ENCODE measurements at places on chromosomes 7 and 10. TPM values are rescaled to one million over a fixed set of nuclear protein-coding genes. Genes with fewer than 3 reads are reported as not detected.
A peak's percentile ranks its signal among the peaks of the same experiment; 100 is the strongest.

DNA sequence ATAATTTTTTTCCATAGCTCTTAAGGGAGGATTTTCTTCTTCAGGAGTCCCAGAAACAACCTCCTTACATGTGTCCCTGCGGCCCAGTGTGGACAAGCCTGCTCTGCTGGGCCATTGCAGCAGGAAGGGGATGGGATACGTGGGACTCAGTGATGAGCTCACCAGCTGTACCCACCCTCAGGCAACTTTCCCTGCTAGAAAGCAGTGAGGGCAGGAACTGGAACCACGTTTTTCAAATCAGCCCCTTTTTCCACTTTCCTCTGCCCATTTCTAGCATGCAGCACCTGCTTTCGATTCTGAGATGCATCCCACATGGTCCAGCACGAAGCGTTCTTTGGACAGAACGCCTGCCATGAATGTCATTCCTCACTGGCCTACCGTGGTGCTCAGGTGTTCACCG lies 232.7 kb downstream of the KLF6 start:
- no peak for DNase-seq

- DNase-seq, result no peak
Measured at GRCh38 chr7:22093001-22093400, 147.3 kb upstream of the CDCA7L start.

DNA sequence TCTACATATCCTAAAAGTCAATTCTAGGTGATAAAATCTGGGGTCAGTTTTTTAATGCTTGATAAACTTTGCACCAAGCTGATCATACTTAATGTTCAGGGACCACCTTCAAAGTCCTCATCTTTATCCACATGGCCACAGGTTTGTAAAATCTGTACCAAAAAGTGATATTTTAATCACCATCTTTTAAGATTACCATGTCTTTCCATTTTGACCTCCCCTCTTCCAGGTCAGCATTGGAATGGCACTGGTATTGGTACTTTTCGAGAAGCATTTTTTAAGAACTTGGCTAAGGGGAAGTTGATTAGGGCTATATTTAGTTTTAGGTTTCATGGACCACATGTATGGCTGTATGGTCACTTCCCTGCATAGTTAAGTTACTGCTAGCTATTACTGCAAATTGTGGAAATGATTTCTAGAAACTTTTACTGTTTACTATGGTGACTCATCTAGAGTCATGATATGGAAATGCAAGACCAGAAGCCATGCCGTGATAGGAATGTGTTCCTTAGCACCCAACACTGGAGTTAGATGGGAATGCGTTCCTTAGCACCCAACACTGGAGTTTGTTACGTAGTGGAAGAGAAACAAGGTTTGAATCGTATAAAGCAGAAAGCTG lies 50.8 kb upstream of the ABLIM1 start:
- DNase-seq, result peak; percentile 75

DNA sequence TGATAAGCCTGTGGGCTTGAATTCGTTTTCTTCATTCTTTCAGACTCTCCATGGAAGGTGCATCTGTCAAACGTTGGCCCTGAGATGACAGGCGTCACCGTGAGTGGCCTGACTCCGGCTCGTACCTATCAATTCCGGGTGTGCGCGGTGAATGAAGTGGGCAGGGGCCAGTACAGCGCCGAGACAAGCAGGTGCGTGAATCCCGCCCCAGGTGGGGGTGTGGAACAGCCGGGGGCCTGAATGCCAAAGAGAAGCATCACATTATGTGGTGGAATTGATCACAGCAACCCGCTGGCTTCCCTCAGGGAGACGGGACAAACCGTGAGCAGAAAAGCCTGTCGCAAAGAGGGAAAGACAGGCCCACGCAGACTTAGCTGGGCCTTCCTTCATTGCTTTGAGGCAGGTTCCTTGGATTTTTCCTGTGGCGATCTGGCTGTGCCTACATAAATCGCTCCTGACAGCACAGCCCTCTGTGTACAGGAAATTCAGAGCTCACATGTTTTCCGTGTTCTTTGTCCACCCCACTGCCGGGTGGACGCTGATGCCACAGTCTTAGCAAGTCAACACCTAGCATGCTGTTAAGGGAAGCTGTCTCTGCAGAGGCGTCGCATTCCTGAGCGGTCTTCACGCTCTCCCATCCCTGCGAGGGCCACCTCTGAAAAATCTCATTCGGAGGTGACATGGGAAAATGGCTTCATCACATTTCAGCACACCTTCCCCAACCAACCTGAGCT lies 671.0 kb upstream of the FOXK1 start:
- DNase-seq, result no peak

DNA sequence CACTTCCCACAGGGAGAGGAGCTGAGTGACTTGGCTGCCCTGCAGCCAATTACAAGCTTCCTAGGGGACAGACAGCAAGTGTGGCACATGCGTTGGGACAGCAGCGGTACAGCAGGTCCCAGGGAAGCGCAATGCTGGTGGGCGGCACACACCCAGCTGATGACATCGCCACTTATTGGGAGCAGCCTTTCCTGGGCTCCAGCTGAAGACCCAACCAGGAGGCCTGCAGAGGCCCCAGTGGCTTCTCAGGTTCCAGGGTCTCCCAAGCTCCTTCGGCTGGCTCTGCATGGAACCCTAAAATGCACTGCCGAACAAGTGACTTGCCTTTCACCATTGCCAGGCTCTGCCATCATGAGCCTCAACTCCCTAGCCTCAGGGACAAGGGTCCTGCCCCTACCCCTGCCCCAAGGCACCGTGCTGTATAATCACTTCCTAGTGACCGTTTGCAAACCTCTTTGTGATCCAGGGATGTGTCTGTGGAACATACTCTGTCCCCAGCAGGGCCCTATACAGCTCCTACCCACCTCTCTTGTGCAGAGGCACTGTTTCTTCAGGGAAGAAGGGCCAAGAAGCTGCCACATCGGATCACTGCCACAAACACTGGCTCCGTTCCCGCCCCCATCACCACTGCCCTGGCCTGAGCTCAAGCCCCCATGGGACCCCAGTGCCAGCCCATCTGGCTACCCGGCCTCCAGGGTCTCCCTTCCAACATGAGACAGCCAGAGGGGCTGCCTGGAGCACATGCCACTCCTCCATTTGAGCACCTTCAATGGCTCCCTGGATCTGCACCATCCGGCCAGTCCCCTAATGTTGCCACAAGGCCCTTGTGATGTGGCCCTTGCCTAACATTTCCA lies 19.3 kb upstream of the SLIT1 start:
- no peak for DNase-seq

DNA sequence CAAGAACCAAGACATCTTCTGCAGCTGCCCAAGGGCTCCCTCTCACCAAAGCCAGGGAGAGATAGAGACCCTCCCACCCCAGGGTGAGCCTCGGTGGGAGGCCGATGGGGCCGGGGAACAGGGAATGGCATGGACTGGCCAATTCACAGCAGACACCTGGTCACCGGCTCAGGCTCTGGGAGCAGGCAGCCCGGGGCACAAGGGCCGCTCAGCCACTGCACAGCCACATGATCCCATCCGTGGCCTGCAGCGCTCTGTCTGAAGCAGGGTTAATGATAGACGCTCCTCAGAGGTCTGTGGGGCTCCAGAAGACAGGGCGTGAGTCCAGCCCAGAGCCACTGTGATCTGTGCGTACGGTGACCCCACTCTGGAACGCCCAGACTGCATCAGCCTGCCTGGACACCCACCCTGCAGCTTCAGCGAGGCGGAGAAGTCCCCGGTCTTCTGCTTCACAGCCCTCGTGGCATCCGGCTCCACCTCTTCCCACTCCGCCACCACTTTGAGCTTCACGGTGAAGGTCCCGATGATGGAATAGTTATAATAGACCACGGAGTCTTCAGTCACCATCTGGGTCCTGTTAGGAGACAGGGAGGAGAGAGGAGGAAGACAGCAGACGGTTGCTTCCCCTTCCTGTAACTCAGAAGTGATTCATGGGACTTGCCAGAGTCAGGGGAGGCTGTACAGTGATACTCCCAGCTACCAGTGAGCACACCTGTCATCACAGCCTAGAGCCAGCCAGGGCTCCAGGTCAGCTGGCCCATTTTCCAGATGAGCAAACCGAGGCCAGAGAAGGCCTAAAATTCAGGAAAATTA lies 14.0 kb downstream of the TMEM130 start:
- no peak for DNase-seq

- no peak for DNase-seq
Measured at GRCh38 chr7:51325908-51326307, 9.3 kb upstream of the COBL start.

DNA sequence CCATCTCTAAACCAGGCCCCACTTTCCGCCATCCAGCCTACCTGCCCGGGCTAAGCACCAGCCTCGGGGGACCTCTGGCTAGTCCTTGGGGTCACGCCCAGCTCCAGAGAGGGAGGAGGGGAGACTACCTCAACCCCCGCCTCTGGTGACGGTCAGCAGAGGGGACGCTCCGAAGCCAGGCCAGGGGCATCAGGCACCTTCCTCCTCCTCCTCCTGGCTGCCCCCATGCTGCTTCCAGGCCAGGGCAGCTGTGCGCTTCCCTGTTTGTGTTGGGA lies 4.0 kb upstream of the SMARCD3 start:
- DNase-seq, result no peak

DNA sequence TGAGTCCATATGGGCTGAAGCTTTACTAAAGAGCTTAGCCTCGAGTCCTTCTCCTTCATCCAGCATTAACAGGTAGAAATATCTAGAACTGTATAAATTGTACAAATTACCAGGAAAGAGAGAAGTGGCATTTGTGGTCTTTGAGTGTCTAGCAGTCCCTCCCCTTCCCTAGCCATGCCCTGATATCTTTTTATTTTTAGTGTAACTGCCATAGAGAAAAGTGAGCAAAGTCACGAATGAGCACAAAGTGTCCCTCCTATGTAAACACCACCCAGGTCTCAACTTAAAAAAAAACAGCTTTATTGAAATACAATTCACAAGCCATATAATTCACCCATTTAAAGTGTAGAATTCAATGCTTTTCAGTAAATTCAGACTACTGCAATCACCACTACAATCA lies 339.0 kb upstream of the ZMIZ1 start:
- DNase-seq, result no peak

GRCh38 chr7:74013539-74014272 lies 14.3 kb upstream of the ELN start:
- no peak for DNase-seq

GRCh38 chr7:55177589-55178261 lies 158.9 kb downstream of the EGFR start:
- DNase-seq, result no peak

DNA sequence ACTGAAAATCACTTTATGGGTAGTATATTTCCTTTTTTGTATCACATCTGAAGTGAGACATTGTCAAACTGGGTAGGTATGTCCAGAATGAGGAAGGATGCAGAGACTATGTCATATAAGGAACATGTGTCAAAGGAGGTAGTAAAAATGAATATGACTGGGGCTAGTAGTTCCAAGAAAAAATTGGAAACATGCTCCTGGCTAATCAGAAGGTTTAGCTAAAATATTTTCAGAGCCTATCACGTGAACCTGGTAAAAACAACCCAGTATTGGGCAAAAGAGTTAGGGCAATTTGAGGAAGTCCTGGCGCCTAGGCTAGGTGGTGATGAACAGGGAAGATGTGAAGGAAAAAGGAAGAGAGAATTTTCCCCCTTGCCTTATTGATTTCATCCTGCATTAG lies 26.4 kb downstream of the ENTPD1 start:
- no peak for DNase-seq

DNA sequence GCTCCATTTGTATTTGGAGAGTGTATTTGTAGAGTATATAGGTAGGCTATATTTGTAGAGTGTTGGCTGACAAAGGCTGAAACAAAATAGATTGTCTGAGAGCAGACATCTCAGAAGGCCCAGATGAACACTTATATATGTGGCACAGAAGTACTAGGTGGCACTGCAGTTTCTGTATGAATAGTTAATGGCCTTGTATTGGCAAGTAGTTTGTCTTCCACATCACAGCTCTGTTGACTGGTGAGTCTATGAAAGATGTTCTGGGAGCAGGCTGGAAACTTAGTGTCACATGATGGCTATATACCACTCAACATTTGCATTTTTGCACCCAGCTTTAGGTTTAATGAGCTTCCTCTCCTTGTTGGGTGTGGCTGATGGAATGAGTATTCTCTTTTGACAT lies 51.9 kb downstream of the CCNY start:
- no peak for DNase-seq

DNA sequence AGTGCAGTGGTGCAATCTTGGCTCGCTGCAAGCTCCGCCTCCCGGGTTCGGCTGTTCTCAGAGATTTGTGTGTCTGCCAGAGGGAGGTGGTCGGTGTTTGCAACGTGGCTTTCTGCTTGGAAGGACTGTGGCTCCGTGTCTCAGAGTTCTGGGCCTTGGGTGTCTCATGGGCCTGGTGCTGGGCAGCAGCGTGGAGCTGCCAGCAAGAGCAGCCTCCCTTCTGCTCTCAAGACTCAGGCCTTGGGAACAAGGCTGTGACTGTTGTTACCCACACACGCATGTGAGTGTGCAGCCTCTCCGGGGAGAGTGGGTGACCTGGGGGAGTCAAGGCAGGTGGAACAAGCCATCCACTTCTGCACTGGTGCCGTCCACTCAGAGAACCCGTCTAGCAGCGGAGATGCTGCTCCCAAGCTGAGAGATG lies 52.0 kb downstream of the VIPR2 start:
- no peak for DNase-seq

DNA sequence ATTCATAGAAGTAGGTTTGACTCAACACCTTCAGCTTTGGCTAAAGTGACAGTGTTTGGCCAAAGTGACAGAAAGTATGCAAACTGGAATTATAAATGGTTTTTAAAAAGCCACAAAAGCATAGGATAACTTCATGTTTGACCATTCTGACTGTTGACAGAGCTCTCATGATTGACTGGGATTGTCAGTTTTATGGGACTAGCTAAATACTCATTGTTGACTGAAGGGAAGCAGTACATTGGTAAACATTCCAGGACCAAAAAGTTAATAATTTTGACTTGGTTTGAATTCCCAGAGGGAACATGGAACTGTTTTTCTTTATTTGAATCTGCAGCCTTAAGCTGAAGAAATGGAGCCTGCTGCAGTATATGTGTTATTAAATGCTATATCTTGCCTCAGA lies 84.6 kb upstream of the STEAP4 start:
- no peak for DNase-seq

- DNase-seq, result no peak
Measured at GRCh38 chr10:124078028-124078427, 15.4 kb downstream of the CHST15 start.

- DNase-seq, result no peak
Measured at GRCh38 chr7:67817481-67817880, 820.8 kb downstream of the TYW1 start.

GRCh38 chr7:140330128-140330527 lies 68.2 kb downstream of the SLC37A3 start:
- DNase-seq, result no peak

- DNase-seq, result no peak
Measured at GRCh38 chr10:29140991-29141390, 147.9 kb upstream of the LYZL1 start.

GRCh38 chr7:7110706-7111105 lies 71.6 kb upstream of the C1GALT1 start:
- DNase-seq, result no peak

GRCh38 chr7:106643216-106644000 lies 17.6 kb downstream of the CCDC71L start:
- no peak for DNase-seq

NRCAM gene
- 11.0 TPM for total RNA-seq

HYAL4 gene
- total RNA-seq, result not detected

ANKRD1 gene
- 127 TPM for total RNA-seq

SEMA3E gene
- 0.35 TPM for total RNA-seq

PIP gene
- total RNA-seq, result not detected

ZCCHC24 gene
- total RNA-seq, result 4.7 TPM

HMX3 gene
- not detected for total RNA-seq

OPALIN gene
- not detected for total RNA-seq

All from epithelial cell of proximal tubule (primary cell).